Fibroblast of skin of left quadriceps (primary cell): ENCODE measurements at places on chromosomes 5 and 9.
A peak's percentile ranks its signal among the peaks of the same experiment; 100 is the strongest.

DNA sequence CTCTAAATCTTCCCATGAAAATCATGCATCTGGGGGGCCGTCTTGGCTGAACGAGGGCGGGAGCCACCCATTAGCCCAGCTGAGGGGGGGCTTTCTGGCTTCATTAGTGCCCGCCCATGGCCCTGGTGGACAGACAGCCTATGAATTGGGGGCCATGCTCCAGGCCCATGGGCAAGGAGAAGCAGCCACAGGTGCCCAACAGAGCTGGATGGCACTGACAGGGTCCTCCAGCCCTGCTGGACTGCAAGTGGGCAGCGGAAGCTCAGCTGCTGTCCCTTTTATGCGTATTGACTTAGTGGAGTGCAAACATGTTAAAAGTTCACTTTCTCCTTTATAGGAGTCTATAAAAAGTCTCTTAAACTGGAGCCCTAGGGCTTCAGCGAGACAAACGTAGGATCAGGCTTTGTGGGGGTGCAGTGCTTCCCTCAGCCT lies 75.3 kb downstream of the MACROH2A1 start:
- DNase-seq = no peak

DNA sequence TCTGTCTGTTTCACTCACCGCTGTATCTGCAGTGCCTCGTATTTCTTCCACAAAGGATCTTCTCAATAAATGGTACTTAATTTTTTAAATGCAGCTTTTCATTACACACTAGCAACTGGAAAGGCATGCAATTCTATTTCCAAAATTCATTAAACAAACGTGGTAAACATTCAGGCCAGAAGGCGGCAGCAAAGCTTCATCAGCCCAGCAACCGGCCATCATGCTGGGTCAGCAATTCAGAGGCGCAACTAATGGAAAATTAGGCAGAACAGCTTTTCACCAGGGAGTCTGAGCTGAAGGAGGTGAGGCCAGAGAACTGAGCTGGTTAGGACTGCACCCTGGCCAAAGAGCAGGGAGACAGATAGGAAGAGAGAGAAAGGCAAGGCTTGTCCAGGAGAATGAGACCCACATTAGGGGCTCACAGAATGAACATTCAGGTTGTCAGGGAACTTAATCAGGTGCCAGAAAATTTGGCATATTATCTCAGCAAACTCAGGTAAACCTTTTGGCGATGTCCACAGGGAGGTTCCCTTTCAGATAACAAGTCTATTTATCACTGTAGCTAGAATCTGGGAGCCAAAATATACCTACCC lies 17.7 kb upstream of the RNF180 start:
- peak; percentile 6 for DNase-seq

DNA sequence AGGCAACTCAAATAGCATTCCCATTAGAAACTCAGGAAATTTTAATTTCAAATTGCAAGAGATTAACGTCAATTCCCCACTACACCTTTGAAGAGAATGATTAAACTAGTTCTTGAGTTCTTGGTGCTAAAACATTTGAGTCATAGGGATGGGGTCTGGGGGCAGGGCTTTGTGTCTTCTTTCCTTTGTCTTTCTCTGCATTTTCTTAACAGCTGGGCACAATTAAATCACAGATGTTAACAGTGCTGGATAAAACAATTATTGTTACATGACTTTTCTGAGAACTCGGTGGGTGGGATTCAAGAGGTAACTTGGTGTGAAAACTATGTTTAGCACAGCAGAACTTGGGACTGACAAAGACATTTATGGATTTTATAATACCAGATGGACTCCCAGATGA lies 351.9 kb upstream of the TNC start:
- DNase-seq = peak; percentile 91

- DNase-seq = peak; percentile 53
Measured at GRCh38 chr5:142201471-142201887, 92.9 kb downstream of the NDFIP1 start.

DNA sequence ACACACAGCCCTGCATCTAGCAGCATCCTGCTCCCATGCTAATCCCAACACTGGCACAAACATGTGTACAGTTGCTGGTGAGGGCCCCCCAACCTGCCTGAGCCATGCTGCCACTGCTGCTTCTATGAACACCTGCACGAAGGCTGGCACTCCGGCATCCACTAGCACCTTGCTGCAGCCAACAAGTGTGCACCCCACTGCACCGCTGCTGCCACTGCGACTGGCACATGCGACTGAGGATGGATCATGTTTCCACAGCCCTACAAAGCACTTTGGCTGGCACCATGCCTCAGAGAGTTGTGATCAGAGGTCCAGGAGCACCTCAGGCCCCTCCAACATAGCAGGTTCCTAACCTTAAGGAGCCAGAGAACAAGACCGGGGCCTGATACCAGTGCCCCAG lies 7.8 kb upstream of the PDCD1LG2 start:
- DNase-seq = no peak

- DNase-seq = no peak
Measured at GRCh38 chr9:14746626-14747025, 24.1 kb upstream of the CER1 start.

DNA sequence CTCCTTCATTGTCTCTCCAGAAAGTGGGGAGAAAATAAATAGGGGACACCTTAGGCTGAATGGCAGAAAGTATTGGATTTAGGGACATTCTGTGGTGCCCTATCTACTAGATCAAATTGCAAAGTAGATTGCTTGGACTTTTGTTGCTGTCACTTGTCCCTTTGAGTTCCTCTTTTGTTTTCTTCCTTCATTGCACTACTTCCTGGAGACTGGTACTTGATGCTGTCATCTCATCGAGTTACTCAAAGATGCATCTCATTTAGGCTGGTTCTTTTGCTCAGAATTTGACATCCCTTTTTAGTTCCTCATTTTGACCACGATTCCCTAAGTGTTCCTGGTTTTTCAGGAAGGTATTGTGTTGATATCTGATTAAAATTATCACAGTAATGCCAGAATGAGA lies 137.6 kb downstream of the ADGRV1 start:
- no peak for DNase-seq

DNA sequence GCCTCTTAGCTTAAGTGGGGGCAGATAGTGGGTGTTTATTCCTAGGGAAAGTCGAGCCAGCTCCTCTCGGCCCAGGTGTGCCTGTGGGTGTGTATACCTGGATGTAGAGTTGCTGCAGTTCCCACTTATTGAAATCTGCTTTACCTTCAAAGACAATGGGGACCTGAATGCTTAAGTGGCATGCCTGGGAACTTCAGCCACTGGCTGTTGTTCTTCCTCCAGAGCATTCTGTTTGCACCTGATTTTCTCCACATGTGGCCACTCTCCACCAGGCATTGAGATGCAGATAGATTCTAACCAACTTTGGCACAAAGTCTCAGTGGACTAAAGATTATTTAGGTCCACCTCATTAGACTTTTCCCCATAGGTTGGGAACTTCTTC lies 186.8 kb downstream of the ZNF462 start:
- DNase-seq = no peak

DNA sequence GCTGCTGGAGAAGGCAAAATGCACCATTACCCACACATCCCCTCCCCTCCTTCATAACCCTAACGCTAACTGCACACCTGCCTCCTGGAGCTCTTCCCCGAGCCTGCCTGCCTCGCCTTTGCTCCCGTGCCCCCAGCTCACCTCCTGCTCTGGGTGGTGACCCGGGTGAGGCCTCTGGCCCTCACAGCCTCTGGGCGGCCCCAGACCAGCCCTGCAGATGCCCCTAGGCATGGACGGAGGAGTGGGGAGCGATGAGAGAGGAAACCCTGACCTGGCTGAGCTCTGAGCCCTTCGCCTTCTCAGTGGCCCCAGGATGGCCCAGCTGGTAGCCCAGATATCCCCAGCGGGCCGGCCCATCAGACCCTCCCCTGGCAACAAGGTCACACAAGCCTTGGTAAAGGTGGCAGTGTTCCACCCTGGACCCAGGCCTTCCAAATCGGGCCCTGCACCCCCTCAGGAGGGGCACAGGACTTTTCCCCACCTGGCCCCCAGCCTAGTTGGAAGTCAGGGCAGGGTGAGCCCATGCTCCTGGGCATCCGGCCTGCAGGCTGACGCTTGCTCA lies 14.5 kb upstream of the CAMSAP1 start:
- DNase-seq = no peak

- DNase-seq = no peak
Measured at GRCh38 chr5:168844016-168844921, 265.1 kb upstream of the PANK3 start.
